CD14-positive monocyte (primary cell): ENCODE measurements at places on chromosomes 3 and 15. TPM values are rescaled to one million over a fixed set of nuclear protein-coding genes. Genes with fewer than 3 reads are reported as not detected.

GRCh38 chr3:129890891-129891290, 2.6 kb downstream of the TMCC1 start:
- peaks cover 39% of the 10 kb centered on the region for H3K4me1 ChIP-seq
- H3K36me3 ChIP-seq: no peaks in the 10 kb centered on the region
- no peak overlapping the region for H3K4me3 ChIP-seq
- DNase-seq: no peak

C3orf22 gene
- polyA plus RNA-seq: not detected

DNA sequence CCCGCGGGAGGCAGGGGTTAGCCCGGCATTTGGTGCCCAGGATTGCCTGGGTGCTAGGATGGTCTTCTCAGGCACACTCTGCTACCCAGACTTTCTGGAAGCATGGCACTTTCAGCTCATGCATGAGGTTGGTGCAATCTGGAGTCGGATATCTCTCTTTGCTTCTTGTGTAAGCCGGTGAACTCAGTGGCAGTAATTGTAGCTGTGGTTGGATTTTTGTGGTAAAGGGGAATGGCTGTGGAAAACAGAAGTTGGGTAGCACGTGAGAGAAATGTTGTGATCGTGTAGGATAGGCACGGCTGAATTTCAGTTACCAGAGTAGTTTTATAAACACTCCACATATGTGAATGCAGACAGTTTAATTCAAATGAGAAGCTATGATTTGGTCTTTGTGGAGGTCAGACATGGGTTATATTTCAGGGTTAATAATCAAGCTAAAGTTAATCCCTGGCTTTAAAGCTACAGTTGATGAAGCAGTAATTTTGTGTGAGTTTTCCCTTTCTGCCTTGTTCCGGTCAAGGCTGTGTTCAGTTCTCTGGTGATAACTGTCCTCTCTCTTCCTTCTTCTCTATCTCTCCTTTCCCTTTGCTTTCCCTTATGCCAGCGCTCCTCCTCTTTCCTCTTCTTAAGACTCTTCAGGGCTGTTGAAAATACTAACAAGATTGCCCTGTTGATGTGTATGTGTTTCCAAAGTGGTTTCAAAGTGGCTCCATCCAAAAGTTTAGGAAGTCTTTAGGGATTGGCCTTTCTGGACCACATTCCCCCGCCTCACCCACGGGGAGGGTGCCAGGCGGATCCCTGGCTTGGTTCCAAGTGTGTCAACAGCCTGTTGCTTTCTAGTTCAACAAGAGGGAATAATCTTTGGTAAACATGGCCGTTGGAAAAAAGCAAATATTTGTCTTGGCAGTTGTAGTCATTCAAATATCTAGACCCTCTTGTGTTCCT, 404.6 kb upstream of the C2CD4B start:
- no peaks in the 10 kb centered on the region for H3K4me1 ChIP-seq
- no peak for DNase-seq
- no peaks in the 10 kb centered on the region for H3K36me3 ChIP-seq
- no peak overlapping the region for H3K27ac ChIP-seq

SLC35G2 gene
- not detected in 2 replicates for polyA plus RNA-seq

DNA sequence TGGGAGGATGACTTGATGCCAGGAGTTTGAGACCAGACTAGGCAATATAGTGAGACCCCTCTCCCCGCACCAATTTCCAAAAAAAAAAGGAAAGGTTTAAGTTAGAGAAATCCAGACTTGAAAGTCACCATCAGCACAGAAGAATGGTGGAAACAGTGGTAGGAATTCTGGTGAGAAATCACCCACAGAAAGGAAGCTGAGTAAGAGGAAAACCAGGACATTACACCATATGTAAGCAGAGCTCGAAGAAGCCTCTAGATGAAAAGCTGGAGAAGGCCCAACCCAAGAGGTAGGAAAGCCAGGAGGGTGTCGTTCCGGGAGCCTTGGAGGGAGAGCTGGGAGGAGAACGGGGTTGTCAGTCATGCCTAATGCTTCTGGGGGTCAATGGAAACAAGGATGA, 40.5 kb downstream of the RASGRP1 start:
- no peak overlapping the region for H3K27ac ChIP-seq
- H3K4me3 ChIP-seq: no peak overlapping the region
- DNase-seq: no peak
- H3K4me1 ChIP-seq: no peaks in the 10 kb centered on the region

TTLL13 gene
- polyA plus RNA-seq: 0.08 TPM

GRCh38 chr3:24359645-24360462, 134.8 kb downstream of the THRB start:
- H3K4me3 ChIP-seq: no peak overlapping the region
- H3K4me1 ChIP-seq: no peaks in the 10 kb centered on the region
- no peaks in the 10 kb centered on the region for H3K27me3 ChIP-seq
- no peak for DNase-seq

DNA sequence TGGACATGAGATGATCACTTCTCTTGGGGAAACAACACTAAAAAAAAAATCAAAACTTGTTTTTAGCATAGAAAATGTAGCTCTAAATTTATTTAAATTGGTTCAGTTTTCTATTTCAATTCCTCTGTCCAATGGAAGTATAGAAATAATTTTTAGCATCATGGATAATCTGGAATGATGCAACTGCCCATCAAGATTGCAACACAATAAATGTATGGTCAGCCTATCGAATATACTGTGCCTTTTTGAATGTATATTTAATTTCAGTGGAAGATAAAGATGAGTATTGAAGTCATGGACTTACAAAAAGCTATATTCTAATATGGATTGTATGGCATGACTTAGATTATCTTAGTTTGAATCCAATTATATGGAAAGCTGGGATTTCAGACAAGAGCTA, 906.7 kb downstream of the IGSF11 start:
- H3K27me3 ChIP-seq: no peaks in the 10 kb centered on the region
- DNase-seq: no peak
- H3K36me3 ChIP-seq: no peaks in the 10 kb centered on the region
- no peak overlapping the region for H3K4me3 ChIP-seq

DNA sequence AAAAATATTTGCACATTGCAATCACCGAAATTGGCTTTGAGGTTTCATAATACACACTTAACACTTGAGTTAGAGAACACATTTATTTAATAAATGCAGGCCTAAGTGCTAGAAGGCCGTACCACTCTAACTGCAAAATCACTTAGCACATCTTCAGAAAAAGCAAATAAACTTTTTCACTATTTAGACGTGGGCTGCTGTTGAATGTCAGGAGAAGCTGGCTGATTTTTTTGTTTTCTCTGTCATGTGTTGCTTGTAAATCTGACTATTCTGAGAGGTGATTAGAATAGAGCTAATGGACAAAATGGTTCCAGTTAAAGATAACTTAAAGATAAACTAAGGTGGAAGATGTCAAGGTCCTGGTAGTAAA, 265.1 kb downstream of the FOXP1 start:
- DNase-seq: no peak
- no peak overlapping the region for H3K4me3 ChIP-seq
- no peaks in the 10 kb centered on the region for H3K4me1 ChIP-seq
- no peaks in the 10 kb centered on the region for H3K27me3 ChIP-seq

HERC2 gene
- polyA plus RNA-seq: 9.0 and 9.3 TPM in 2 replicates

DNA sequence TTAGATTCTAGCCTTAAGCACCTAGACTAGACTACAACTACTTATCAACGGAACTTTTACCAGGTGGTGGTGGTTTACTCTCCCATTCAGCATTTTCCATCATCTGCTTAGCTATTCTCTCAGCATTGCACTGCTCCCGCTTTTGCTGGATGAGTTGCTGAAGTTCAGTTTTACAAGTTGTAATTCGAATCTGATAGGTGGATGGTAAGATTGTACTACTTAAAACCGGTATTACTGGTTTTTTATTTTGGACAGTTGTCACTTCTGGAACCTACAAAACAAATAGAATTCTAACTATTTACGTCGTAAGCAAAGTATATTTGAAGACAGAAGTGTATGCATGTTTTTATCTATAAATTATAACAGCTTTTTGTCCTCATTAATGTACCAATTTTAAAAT, 41.1 kb downstream of the PIK3R4 start:
- no peak for DNase-seq
- no peak overlapping the region for H3K27ac ChIP-seq
- H3K36me3 ChIP-seq: peaks cover 63% of the 10 kb centered on the region
- no peak overlapping the region for H3K4me3 ChIP-seq
- no peaks in the 10 kb centered on the region for H3K27me3 ChIP-seq

THOC7 gene
- polyA plus RNA-seq: 74.8 TPM

SHC4 gene
- not detected for polyA plus RNA-seq

- peaks cover 9% of the 10 kb centered on the region for H3K4me1 ChIP-seq
- DNase-seq: no peak
- H3K4me3 ChIP-seq: no peak overlapping the region
- no peaks in the 10 kb centered on the region for H3K36me3 ChIP-seq
- H3K27me3 ChIP-seq: peaks cover 29% of the 10 kb centered on the region
Measured at GRCh38 chr15:73391128-73391872, 22.5 kb upstream of the HCN4 start.

DNA sequence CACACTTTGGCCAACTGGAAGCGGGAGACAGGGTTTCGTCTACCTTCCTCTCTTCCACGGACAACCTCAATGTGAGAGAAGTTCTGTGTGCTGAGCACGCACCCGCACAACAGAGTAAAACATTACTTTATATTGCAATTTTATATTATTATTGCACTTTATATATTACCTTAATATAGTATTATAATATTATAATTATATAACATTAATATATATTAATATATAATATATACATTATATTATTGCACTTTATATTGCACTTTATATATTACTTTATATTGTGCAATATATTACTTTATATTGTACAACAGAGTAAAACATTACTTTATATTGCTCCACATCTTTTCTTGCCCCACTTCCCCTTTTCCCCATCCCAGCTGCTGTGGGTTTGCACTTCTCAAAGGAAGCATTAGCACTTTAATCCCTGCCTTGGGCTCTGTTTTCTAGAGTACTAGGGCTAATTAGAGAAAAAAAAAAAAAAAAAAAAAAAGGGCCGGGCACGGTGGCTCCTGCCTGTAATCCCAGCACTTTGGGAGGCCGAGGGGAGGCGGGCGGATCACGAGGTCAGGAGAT, 76.4 kb upstream of the SLC4A7 start:
- peaks cover 29% of the 10 kb centered on the region for H3K4me1 ChIP-seq
- H3K36me3 ChIP-seq: no peaks in the 10 kb centered on the region
- H3K4me3 ChIP-seq: no peak overlapping the region
- no peaks in the 10 kb centered on the region for H3K27me3 ChIP-seq
- H3K27ac ChIP-seq: peak overlapping the region; percentile 59

- H3K27me3 ChIP-seq: peaks cover 29% of the 10 kb centered on the region
- no peaks in the 10 kb centered on the region for H3K36me3 ChIP-seq
- H3K4me3 ChIP-seq: no peak overlapping the region
- H3K4me1 ChIP-seq: peaks cover 19% of the 10 kb centered on the region
Measured at GRCh38 chr15:88710027-88710715, 71.4 kb downstream of the ISG20 start.

GRCh38 chr3:179671747-179672242, 19.0 kb downstream of the USP13 start:
- no peaks in the 10 kb centered on the region for H3K36me3 ChIP-seq
- no peak for DNase-seq
- no peak overlapping the region for H3K27ac ChIP-seq

KCNH8 gene
- polyA plus RNA-seq: 0.03 TPM in 1 of 2 replicates, not detected in the other

- no peak overlapping the region for H3K4me3 ChIP-seq
- H3K27ac ChIP-seq: no peak overlapping the region
- H3K27me3 ChIP-seq: no peaks in the 10 kb centered on the region
- peaks cover 2% of the 10 kb centered on the region for H3K4me1 ChIP-seq
Measured at GRCh38 chr3:177978946-177979345, 557.3 kb upstream of the KCNMB2 start.

GRCh38 chr3:134161898-134162615, 88.6 kb downstream of the RYK start:
- no peaks in the 10 kb centered on the region for H3K27me3 ChIP-seq
- H3K27ac ChIP-seq: no peak overlapping the region
- no peak for DNase-seq
- H3K36me3 ChIP-seq: peaks cover 47% of the 10 kb centered on the region

GRCh38 chr3:14768881-14769280, 49.9 kb upstream of the FGD5 start:
- no peaks in the 10 kb centered on the region for H3K27me3 ChIP-seq
- H3K4me1 ChIP-seq: no peaks in the 10 kb centered on the region
- no peak overlapping the region for H3K27ac ChIP-seq
- H3K4me3 ChIP-seq: no peak overlapping the region

DNA sequence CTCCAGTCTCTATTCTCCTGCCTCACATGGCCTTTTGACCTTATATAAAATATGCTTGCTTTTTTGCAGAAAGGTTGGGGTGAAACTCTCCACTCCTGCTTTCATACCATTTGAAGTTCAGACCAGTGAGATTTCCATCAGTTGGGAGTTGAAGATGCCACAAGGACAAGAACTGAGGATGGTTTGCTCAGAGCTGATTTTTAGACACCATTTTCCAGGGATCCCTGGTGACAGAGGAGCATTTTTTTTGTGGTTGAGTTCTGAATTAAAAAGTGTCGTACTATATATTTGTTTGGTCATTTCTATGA, 8.8 kb upstream of the TM4SF1 start:
- H3K27ac ChIP-seq: no peak overlapping the region
- H3K36me3 ChIP-seq: no peaks in the 10 kb centered on the region
- peaks cover 5% of the 10 kb centered on the region for H3K4me1 ChIP-seq
- no peak overlapping the region for H3K4me3 ChIP-seq

- H3K27me3 ChIP-seq: no peaks in the 10 kb centered on the region
- H3K4me1 ChIP-seq: no peaks in the 10 kb centered on the region
- H3K36me3 ChIP-seq: no peaks in the 10 kb centered on the region
- H3K4me3 ChIP-seq: no peak overlapping the region
Measured at GRCh38 chr3:146223401-146224373, 27.2 kb downstream of the PLSCR4 start.

CCR3 gene
- polyA plus RNA-seq: 0.74 TPM

NPAP1 gene
- not detected for polyA plus RNA-seq

GUCA1C gene
- polyA plus RNA-seq: not detected in 2 replicates

DNA sequence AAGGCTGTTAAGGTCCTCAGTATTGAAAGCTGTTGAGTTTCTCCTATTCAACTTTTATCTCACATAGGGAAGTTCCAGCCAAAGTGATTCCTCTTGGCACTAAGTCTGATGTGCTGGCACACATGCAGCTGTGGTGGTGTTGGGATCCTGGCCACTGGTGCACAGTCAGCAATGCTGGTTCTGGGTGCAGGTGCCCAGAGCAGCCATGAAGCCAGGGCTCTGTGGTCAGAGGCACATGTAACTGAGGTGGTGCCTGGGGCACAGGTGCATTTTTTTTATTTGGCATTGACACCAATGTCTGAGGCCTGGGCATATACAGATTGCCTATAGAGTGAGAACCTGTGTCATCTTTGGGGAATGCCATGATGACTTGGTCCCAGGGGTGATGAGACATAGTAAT, 271.4 kb downstream of the POLQ start:
- H3K36me3 ChIP-seq: no peaks in the 10 kb centered on the region
- no peak overlapping the region for H3K27ac ChIP-seq
- H3K4me3 ChIP-seq: no peak overlapping the region
- H3K27me3 ChIP-seq: no peaks in the 10 kb centered on the region

CNBP gene
- polyA plus RNA-seq: 271 and 354 TPM in 2 replicates
